Stimulated activated CD8-positive, alpha-beta memory T cell treated with anti-CD3 and anti-CD28 coated beads, Interleukin-15, amount 100 ng/mL, for 24 hours (primary cell): ENCODE measurements at places on chromosomes 7 and 10.

DNA sequence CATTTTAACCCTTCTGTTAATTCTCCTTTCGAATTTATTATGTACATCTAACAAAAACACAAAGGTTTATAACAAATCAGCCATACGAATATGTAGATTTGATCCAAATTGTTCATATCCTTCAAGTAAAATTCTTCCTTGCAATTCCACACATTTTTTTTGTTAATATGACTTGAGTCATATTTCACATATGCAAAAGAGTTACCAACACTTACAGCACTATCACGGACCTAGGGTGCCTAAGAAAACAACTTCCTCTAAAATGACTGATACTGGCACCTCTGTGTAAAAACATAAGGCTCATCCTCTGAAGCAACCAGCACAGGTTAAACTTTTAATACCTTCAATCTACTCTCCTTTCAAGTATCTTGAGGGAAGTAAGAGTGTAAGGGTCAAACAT is 451.8 kb downstream of the SEMA3D start:
- DNase-seq, result no peak

DNA sequence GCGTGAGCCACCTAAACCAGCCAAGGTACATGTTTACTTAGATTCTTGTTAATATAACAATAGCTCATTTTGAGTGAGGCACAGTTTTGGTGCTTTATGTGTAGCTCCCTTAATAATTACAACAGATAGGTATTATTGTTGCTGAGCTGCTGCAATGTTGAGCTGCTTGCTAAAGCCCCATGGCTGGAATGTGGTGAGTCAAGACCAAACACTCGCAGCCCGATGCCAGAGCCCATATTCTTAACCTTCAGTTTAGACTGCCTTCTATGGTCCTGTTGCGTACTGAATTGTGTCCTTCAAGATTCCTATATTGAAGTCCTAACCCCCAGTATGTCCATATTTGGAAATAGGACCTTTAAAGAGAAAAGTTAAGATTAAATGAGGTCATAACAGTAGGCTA is 407.1 kb downstream of the NEBL start:
- no peak for DNase-seq

- DNase-seq, result no peak
Observed at GRCh38 chr10:45155784-45156183, 155.1 kb downstream of the ZNF22 start.

- DNase-seq, result no peak
Observed at GRCh38 chr7:13044309-13044708, 356.9 kb downstream of the ARL4A start.

DNA sequence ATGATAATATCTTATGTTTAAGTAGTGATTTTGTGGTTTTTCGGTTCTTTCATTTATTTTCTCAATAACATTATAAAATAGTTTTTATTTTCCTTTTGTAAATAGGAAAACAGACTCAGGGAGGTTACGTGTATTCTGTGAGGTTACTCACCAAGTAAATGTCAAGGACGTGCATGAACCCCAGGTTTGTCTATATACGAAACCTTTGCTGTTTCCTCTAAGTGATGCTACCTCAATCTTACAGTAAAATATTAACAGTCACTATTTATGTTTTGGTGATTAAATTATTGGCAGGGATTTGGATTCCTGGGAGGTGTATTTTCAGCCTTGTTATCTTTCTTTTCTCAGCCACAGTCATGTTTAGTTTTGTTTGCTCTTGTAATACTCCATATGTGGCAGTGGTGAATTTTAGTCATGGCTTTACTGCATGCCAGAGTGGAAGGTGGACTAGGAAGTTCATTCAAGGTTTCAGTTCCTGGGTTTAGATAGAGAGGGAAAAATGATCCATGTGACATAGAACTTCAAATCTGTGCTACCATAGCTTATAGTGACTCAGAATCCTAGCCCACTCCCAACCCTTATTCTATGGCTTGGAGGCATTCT is 139.9 kb downstream of the ARL4A start:
- DNase-seq, result no peak

DNA sequence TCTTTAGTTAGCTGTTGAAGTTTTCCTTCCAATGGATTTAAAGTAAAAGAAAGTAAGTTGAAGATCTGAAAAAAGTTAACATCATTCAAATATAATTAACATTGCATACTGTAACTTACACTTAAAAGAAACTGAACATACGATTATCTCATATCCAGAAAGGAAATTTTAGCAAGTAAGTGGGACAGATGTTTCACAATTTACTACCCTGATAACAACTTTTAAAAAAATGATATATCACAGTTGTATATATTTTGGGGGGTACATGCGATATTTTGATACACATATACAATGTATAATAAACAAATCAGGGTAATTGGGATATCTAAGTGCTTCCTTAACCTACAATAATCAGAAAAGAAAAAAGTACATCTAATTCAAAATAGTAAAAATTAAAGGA is 44.2 kb downstream of the ASZ1 start:
- no peak for DNase-seq

DNA sequence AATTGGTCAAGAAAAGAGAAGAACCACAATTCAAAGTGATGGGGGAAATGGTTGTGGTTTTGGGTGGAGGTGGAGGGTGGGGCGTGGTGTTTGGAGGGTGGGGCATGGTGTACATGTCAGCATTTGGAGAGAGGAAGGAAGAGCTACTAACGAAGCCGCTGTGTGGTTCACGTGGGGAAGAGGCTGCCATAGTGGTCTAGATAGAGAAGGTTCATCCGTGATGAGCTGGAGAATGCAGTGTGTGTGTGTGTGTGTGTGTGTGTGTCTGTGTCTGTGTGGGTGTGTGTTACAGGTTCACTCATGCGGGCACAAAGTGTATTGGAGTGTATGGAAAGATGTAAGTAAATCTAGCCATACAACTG is 6.1 kb upstream of the VCL start:
- DNase-seq, result peak; percentile 17

DNA sequence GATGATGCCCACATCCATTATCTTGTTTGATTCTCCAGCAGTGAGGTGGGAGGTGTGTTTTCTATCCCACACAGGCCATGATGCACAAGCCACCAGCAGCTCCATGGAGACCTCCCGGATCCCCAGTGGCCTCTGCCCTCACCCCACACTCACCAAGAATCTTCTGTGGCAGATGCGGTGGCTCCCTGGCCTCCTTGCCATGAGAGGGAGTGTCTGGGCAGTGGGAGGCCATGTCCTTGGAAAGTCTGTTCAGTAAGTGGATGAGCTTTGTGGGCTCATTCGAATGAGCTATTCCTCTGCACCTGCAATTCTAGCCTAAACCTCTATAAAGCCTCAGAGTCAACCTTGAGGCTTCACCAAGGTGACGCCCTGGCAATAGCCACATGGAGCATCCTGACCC is 243.8 kb downstream of the TCERG1L start:
- no peak for DNase-seq

GRCh38 chr7:17815318-17815717 is 125.0 kb downstream of the SNX13 start:
- DNase-seq, result no peak

DNA sequence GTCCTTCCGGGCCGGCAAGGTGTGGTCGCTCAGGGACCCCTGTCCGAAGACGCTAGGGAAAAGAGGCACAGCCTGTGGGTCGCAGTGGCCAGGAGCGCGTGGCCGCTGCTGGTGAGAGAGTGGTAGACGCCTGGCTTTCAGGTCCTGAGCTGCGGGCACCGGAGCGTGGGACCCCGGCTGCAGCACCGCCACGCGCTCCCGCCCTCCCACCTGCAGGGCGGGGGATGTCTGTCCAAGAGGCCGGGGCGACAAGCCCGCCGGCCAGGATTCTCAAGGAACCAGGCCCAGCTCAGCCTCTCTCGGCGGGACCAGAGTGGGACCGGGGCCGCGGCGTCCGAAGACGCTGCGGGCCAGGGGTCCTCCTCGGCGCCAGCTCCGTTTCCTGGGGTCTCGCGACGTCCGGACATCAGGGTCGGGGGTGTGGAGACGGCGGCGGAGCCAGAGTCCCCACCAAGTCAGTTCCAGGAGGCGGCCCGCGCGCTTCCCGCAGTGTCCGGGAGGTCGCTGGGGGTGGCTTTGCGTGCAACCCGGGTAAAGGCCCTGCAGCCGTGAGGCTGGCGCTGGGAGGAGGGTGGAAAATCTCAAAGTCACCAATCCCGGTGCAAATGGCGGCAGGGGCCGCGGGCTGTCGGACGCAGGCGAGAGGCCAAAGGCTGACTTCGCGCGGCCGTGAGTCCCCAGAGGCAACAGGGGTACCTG is 5.5 kb downstream of the ZNF503 start:
- DNase-seq, result no peak

- no peak for DNase-seq
Observed at GRCh38 chr7:155222061-155222460, 75.6 kb upstream of the INSIG1 start.

- DNase-seq, result no peak
Observed at GRCh38 chr7:98167653-98168052, 43.6 kb upstream of the BHLHA15 start.

DNA sequence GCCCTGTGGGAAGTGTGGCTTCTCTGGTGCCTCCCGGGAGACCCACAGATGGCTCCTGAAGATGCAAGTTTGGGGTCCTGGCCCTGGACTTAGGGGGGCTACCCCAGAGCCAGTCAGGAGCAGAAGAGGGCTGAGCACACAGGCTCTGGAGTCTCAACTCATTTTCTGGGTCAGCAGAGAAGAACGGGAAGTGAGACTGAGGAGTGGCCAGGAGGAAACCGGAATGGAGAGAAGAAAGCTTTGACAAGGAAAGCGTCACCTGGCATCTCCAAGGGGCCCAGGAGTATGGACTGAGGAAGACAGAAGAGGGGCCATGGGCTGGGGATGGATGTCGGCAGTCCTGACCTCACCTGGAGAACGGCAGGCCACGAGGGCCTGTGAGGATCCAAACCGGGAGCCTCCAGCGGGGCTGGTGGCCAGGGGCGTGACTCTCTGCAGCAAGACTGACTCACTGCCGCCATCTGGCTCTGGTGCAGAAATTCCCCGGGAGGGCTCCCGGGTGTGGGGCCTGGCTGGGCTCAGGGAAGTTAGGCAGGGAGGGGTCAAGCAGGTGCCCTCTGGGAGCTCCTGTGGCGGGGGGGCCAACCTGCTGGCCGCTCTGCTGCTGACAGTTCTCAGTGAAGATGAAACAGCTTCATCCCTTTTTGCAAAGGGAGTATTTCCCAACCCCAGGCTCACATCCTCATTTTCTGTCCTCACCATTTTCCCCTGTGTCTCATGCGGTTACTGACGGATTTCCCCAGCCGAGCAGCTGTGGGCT is 23.6 kb downstream of the DAGLB start:
- DNase-seq, result no peak

GRCh38 chr7:47480576-47481538 is 101.1 kb downstream of the TNS3 start:
- no peak for DNase-seq

DNA sequence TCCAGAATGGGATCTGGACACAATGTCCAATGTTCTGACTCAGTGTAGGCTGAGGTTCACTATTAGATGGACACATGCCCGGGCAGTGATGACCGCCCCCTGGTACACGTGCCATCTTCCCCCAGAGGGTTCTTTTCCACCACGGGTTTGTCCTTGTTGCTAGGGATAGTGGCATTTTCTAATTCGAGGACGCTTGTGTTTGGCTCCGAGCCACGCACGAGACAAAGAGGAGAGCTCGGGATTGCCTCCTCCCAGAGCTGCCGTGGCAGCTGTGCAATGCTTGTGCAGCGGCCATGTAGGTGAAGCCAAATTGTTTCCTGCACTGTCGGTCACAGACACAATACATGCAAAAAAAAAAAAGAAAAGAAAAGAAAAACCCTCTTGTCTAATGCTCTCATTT is 207.5 kb downstream of the PAXIP1 start:
- no peak for DNase-seq

GRCh38 chr10:11260170-11260569 is 242.5 kb downstream of the CELF2 start:
- no peak for DNase-seq

DNA sequence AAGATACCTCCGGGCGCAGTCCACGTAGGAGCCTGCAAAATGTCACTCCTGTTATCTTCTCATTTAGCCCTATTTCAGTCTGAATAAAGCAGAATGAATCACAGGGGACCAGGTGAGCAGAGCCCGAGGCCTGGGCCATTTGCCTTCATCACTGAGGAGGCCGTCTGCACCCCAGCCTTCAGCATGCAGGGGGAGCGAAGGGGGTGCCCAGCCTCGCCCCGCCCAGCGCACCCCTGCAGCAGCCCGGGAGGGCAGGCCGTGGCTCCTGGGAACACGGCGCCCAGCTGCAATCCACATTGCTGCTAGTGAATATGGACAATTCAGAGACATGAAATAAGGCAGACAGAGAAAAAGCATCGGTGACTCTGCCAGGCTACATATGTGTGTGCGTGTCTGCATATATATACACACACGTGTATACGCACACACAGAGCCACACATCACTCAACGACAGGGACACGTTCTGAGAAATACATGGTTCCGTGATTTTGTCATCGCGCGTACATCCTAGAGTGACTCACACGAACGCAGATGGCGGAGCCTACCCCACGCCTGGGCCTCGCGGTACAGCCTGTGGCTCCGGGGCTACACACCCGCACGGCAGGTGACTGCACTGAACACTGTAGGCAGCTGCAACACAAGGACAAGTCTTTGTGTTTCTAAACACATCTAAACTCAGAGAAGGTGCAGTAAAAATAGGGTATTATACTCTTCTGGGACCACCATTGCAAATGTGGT is 15.2 kb upstream of the ELFN1 start:
- no peak for DNase-seq
